ENCODE measurements at places on chromosomes 4 and X. TPM values are rescaled to one million over a fixed set of nuclear protein-coding genes. Genes with fewer than 3 reads are reported as not detected.

DNA sequence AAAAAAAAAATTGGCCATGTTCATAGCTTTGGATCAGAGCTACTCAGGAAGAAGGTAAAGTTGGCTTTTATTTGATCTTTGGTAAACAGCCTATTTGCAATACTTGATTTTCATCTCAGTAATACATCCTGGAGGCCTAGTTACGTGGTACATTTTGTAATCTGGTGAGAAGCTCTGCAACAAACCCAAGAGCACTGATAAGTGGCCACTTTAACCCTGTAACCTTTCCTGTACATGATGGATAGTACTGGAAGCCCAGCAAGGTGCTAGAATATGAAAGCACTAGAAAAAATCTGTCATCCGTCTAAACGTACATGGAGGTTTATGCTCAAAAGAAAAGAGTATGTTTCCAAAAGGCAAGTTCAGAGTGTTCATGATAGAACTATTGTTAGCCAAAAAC, 88.3 kb upstream of the BMP2K start:
- no peak overlapping the region for H3K27ac ChIP-seq
- H3K27me3 ChIP-seq: no peaks in the 10 kb centered on the region
- H3K4me1 ChIP-seq: no peaks in the 10 kb centered on the region
- DNase-seq: no peak
- H3K4me3 ChIP-seq: no peak overlapping the region

NSG1 gene
- total RNA-seq: 81.7 TPM

DNA sequence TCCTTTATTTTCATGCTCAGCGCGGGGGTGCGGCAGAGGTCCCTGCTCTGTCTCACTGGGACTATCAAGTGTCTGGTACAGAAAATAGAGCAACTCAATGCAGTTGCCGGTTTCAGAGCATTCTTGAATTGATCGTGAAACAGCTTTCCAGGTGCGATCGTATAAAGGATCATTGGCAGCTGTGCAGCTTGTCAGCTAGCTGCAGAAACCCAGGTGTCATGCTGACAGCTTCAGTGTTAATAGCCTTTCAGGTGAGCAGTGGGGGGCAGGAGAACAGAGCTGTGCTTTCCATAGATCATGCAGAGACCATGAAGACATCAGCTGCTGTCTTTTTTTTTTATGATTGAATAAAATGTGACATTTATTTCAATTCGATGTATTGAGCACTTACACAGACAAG, 583.9 kb downstream of the NLGN4X start:
- no peak overlapping the region for H3K27ac ChIP-seq
- H3K4me1 ChIP-seq: no peaks in the 10 kb centered on the region
- H3K36me3 ChIP-seq: no peaks in the 10 kb centered on the region
- no peaks in the 10 kb centered on the region for H3K27me3 ChIP-seq

GRCh38 chrX:37684426-37684825, 1.2 kb upstream of the XK start:
- H3K27ac ChIP-seq: no peak overlapping the region
- no peaks in the 10 kb centered on the region for H3K36me3 ChIP-seq
- H3K4me1 ChIP-seq: no peaks in the 10 kb centered on the region
- no peak overlapping the region for H3K4me3 ChIP-seq
- no peak for DNase-seq

GIMD1 gene
- total RNA-seq: not detected

DNA sequence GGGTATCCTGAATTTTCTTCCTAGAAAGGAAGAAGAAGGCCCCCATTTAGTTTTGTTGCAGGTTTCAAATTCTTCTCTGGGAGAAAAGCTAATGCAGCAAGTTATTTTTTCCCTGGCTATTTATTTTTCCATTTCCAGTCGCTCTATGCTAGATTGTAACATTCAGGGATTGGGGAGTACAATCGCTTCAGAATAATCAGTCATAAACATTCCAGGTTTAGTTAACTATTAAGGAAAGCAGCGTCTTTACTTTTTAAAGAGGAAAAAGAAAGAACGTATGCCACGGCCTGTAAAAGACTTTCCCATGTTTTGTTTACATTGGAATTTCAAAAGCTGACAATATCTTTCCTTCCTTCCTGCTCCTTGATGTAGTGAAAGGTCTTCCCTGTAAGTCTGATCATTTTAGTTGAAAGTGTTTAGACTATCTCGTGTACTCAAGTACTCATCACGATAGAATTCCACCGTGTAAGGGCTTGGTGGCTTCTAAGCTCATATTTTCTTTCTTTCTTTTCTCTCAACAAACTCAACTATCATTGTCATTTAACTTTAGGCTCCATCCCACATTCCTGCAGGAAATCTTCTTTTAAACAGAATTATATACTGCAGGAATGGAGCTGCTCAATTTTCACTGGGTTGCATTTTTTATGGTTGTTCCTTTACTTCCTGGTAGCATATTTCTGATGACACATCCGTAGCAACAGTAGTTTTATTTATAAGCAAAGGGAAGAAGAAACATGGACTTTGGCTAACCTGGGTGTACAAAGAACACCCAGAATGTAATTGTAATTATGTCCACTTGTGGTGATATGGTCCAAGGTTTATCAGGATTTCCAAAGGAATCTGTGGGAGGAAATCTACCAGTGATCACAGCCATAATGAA, 213.1 kb upstream of the FAT1 start:
- no peak overlapping the region for H3K4me3 ChIP-seq
- no peaks in the 10 kb centered on the region for H3K27me3 ChIP-seq
- no peaks in the 10 kb centered on the region for H3K36me3 ChIP-seq

- no peak overlapping the region for H3K27ac ChIP-seq
- no peaks in the 10 kb centered on the region for H3K36me3 ChIP-seq
- no peaks in the 10 kb centered on the region for H3K4me1 ChIP-seq
- DNase-seq: no peak
- no peaks in the 10 kb centered on the region for H3K27me3 ChIP-seq
- H3K4me3 ChIP-seq: no peak overlapping the region
Observed at GRCh38 chr4:19300213-19300612, 951.5 kb upstream of the SLIT2 start.

- H3K27ac ChIP-seq: no peak overlapping the region
- no peaks in the 10 kb centered on the region for H3K36me3 ChIP-seq
- DNase-seq: no peak
- no peaks in the 10 kb centered on the region for H3K27me3 ChIP-seq
- no peaks in the 10 kb centered on the region for H3K4me1 ChIP-seq
Observed at GRCh38 chrX:10749113-10749512, 128.7 kb upstream of the MID1 start.

FGFR3 gene
- 0.72 TPM for total RNA-seq

EVC2 gene
- 19.4 TPM for total RNA-seq

SOX3 gene
- 9.7 TPM for total RNA-seq

ART3 gene
- not detected for total RNA-seq

DNA sequence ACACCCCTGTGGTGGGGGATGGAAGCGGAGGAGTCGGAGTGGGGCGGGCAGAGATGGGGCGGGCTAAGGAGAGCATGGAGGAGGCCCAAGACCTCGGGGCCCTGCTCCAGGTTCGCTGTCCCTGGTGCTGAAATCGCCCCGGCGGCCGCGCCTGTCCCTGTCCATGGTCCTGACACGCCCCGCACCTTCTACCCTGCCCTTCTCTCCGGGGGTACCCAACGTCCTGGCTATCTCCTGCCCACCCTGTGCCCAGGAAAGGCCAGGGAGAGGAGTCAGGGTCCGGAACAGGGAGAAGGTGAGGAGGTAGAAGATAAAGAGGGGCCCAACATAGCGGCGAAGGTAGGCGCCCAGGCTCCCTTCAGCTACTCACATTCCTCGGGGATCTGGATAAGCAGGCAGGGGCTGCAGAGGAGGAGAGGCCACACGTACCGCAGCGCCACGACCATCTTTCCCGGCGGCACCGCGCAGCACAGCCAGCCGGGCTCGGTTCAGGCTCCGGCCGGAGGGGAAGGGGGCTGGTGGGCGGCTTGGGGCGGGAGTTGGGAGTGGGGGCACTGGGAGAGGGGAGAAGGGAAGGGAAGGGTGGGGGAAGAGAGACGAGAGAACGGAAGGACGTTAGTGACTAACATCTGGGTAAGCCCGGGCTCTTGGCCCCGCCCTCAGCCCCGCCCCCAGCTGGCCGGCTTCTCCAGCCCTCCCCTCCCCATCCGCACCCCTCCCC, 10.4 kb downstream of the L1CAM start:
- H3K27ac ChIP-seq: no peak overlapping the region
- no peak overlapping the region for H3K4me3 ChIP-seq
- no peaks in the 10 kb centered on the region for H3K36me3 ChIP-seq

GRCh38 chr4:21013501-21013900, 313.2 kb downstream of the PACRGL start:
- no peaks in the 10 kb centered on the region for H3K4me1 ChIP-seq
- H3K27me3 ChIP-seq: no peaks in the 10 kb centered on the region
- H3K36me3 ChIP-seq: no peaks in the 10 kb centered on the region
- no peak overlapping the region for H3K27ac ChIP-seq
- DNase-seq: no peak

- H3K36me3 ChIP-seq: no peaks in the 10 kb centered on the region
- no peak for DNase-seq
- no peaks in the 10 kb centered on the region for H3K4me1 ChIP-seq
- no peaks in the 10 kb centered on the region for H3K27me3 ChIP-seq
- H3K4me3 ChIP-seq: no peak overlapping the region
Observed at GRCh38 chr4:7677799-7678301, 243.1 kb upstream of the PSAPL1 start.

GRCh38 chrX:124507246-124507645, 160.9 kb downstream of the SH2D1A start:
- DNase-seq: no peak
- H3K4me3 ChIP-seq: no peak overlapping the region
- no peaks in the 10 kb centered on the region for H3K27me3 ChIP-seq
- no peak overlapping the region for H3K27ac ChIP-seq
- no peaks in the 10 kb centered on the region for H3K4me1 ChIP-seq

GRCh38 chr4:175326796-175327195, 408.6 kb downstream of the ADAM29 start:
- H3K4me1 ChIP-seq: no peaks in the 10 kb centered on the region
- no peak for DNase-seq
- no peaks in the 10 kb centered on the region for H3K27me3 ChIP-seq
- H3K36me3 ChIP-seq: no peaks in the 10 kb centered on the region
- H3K27ac ChIP-seq: no peak overlapping the region

- no peak overlapping the region for H3K27ac ChIP-seq
- H3K36me3 ChIP-seq: no peaks in the 10 kb centered on the region
- no peak for DNase-seq
- H3K4me3 ChIP-seq: no peak overlapping the region
Observed at GRCh38 chrX:119784747-119785446, 6.5 kb downstream of the RPL39 start.

- H3K27me3 ChIP-seq: no peaks in the 10 kb centered on the region
- DNase-seq: no peak
- H3K4me3 ChIP-seq: peak overlapping the region; percentile 90
- H3K36me3 ChIP-seq: no peaks in the 10 kb centered on the region
- H3K27ac ChIP-seq: no peak overlapping the region
- peaks cover 20% of the 10 kb centered on the region for H3K4me1 ChIP-seq
Observed at GRCh38 chr4:704971-705277, 708 bp upstream of the PCGF3 start.

GRCh38 chrX:16517039-16517605, 132.8 kb upstream of the S100G start:
- no peak overlapping the region for H3K27ac ChIP-seq
- no peak for DNase-seq
- no peaks in the 10 kb centered on the region for H3K36me3 ChIP-seq
- no peaks in the 10 kb centered on the region for H3K4me1 ChIP-seq
- no peak overlapping the region for H3K4me3 ChIP-seq
- H3K27me3 ChIP-seq: no peaks in the 10 kb centered on the region

DNA sequence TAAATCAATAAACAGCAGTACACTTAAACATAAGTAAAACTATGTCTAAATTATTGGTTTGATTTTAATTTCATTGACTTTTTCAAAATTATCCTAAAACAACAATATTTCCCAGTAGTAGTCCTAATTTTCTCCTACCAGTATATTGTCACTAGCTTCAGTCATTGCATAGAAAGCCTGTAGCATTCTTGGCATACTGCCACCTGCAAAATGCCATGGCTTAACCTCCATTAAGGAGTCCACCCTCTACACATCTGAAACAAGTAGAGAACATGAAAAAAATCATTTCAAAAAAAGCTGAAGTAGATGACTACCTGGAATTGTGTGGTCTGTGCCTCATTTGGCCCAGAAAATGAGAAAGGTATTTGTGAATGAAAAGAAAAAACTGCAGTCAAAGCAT, 348.5 kb downstream of the INPP4B start:
- no peak overlapping the region for H3K4me3 ChIP-seq
- H3K4me1 ChIP-seq: no peaks in the 10 kb centered on the region
- H3K36me3 ChIP-seq: no peaks in the 10 kb centered on the region
- H3K27me3 ChIP-seq: no peaks in the 10 kb centered on the region

DNA sequence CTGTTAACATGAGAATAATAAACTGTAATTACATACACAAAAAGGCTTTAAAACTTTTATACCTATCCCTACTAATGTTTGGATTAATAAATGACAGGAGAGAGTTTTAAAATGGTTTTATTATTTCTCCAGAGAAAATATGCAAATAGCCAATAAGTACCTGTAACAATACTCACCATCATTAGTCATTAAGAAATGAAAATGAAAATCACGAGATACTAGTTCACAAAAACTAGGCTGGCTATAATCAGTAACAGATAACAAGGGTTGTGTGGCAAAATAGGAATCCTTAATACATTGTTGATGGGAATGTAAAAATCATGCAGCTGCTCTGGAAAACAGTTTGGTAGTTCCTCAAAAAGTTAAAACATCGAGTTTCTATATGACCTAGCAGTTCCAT, 25.2 kb upstream of the AP1AR start:
- no peak overlapping the region for H3K27ac ChIP-seq
- no peak for DNase-seq
- H3K36me3 ChIP-seq: no peaks in the 10 kb centered on the region
- H3K4me3 ChIP-seq: no peak overlapping the region

GRCh38 chrX:43702079-43702524, 46.0 kb downstream of the MAOA start:
- H3K27me3 ChIP-seq: no peaks in the 10 kb centered on the region
- no peaks in the 10 kb centered on the region for H3K36me3 ChIP-seq
- H3K27ac ChIP-seq: no peak overlapping the region
- no peak overlapping the region for H3K4me3 ChIP-seq
- H3K4me1 ChIP-seq: peaks cover 5% of the 10 kb centered on the region
- no peak for DNase-seq

GRCh38 chr4:83255584-83255983, 29.0 kb downstream of the COQ2 start:
- H3K4me1 ChIP-seq: peaks cover 2% of the 10 kb centered on the region
- H3K27me3 ChIP-seq: no peaks in the 10 kb centered on the region
- no peak for DNase-seq

DNA sequence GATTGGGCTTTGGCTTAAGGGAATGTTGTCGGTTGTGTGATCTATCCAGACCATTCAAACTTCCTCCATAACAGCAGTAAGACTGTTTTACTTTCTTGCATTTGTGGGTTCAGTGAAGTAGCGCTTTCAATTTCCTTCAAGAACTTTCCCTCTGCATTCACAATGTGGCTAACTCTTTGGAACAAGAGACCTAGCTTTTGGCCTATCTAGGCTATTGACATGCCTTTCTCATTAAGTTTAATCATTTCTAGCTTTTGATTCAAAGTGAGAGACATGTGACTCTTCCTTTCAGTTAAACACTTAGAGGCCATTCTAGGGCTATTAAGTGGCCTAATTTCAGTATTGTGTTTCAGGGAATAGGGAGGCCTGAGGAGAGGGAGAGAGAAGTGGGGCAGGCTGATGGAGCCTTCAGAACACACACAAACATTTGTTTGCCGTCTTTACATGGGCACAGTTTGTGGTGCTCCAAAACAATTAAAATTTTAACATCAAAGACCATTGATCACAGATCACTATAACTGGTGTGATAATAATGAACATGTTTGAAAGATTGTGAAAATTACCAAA, 34.1 kb downstream of the ADH5 start:
- H3K4me3 ChIP-seq: no peak overlapping the region
- no peaks in the 10 kb centered on the region for H3K36me3 ChIP-seq
- no peak for DNase-seq
- H3K27me3 ChIP-seq: no peaks in the 10 kb centered on the region
- no peaks in the 10 kb centered on the region for H3K4me1 ChIP-seq

USP38 gene
- total RNA-seq: 12.9 TPM
